ENCODE measurements at places on chromosomes 1 and 21. TPM values are rescaled to one million over a fixed set of nuclear protein-coding genes. Genes with fewer than 3 reads are reported as not detected.
A peak's percentile ranks its signal among the peaks of the same experiment; 100 is the strongest.

GRCh38 chr1:234372011-234372757, 1.1 kb upstream of the COA6 start:
- no peak for DNase-seq

DNA sequence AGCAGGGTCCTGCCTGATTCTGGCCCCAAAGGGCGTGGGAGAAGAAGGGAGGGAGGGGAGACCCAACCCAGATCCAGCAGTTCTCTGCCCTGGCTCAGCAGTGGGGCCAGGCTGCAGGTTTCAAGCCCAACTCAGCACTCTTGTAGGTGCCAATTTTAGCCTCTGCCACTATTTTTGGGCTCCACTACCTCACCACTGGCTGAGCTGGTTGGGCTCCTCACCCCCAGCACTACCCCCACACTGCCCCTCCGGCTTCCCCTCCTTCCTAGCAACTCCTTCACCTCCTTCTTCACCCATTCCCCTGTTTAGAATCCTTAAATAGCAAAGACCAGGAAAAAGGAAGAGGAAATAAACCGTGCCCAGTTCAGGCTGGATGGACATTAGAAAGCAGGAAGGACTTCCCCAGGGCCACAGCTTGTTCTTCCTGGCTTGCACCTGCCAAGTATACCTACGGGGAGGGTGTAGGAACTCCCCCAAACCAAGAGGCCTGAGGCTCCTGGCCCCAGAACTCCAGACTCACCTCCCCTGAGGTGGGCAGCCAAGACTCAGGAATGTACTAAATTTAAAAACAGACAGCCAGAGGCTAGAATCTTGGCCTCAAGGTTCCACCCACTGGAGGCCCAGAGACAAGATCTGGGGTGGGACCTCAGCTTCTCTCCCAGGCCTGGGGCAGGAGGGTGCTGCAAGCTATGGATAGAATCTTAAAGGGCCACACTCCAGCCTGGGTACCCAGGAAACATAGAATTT, 1.4 kb upstream of the ARHGEF2 start:
- DNase-seq = peak; percentile 85

- no peak for DNase-seq
Observed at GRCh38 chr1:117842408-117843170, 86.8 kb downstream of the GDAP2 start.

GRCh38 chr1:209416716-209417115, 166.8 kb upstream of the CAMK1G start:
- no peak for DNase-seq

DNA sequence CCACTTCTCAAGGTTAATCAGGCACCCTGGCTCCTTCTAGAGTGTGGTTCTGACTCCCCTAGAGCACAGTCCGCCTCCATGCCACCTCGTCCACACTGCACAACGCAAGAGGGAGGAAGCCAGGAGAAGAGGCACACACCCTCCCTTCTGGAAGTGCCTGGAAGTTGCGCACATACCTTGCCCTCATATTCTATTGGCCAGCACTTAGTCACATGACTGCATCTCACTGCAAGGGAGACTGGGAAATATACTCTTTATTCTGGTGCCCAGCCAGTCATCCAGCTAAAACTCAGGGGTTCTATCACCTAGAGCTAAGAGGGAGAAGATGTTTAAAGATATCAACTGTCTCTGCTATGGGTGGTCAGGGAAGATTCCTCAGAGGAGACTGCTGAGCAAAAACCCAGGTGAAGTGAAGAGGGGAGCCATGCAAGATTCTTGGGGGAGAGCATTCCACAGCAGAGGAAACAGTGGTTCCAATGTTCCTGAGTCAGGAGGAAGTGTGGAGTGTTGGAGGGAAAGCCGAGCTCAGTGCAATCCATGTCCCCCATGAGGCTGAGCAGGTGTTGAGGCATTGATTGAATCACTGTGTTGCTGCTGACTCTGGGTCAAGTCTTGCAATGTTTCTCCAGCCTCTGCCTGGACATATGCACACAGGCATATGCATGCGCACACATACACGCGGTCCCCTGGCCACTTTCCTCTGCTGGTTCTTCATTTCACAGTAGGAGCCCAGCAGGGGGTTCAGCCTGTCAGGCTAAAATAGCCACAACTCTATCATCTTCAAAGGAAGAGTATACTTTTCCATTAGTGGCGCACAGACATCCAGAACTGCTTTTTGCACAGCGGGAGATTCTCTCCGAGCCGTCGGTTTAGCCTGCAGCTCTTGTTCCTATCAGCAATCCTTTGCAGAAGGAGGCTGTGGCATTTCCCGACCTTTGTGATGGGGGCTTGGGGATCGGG, 22.3 kb upstream of the KLHDC7A start:
- no peak for DNase-seq

- no peak for DNase-seq
Observed at GRCh38 chr1:19926296-19927129, 3.1 kb upstream of the PLA2G2E start.

HSD11B1 gene
- total RNA-seq = 1.8 TPM

GPR25 gene
- total RNA-seq = not detected

LY9 gene
- not detected for total RNA-seq

SMCP gene
- total RNA-seq = not detected

Measured in osteoblast (primary cell).